HFF-Myc (cell line): ENCODE measurements at places on chromosomes 3 and 15.

GRCh38 chr15:29822100-29822683 is at the start of gene TJP1:
Gene TJP1 (minus strand): TSS chr15:29822468. CDS start chr15:29822028, 440 bp downstream.
- DNase-seq: no peak

- no peak for DNase-seq
Measured at GRCh38 chr3:64049136-64049535, 25.8 kb upstream of the PSMD6 start.

DNA sequence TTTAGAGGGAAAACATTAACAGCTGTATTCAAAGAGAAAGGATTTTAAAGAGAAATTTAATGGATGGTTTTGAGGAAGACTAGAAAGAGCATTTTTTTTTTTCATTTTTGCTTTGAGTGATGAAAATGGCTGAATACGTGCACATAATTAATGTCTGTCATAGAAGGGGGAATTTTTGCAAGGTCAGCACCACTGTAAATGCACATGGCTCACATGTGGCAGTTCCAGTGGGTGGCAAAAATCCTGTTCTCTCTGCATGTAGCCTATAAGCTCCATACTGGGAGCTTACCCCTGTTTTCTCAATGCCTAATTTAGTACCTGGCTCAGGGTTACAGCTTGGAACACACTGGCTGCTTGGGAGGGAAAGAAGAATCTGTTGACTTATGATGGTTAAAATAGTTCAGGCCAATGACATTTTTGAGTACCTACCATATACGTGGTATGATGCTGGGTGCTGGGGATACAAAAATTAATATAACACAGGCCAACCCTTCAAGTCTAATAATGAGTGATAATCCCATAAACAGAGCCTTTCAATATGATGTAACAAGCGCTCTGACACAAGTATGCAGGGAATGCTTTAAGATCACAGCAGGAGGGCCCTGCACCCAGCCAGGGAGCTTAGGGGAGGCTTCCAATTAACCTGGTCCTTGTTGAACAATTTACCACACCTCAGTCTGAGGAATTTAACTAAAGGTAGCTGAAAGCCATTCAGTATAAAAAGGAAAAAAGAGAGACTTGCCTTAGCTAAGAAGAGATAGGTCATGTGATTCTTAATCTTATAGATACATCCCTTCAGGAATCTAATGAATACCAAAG is 33.0 kb downstream of the HSPBAP1 start:
- DNase-seq: no peak

GRCh38 chr3:168040607-168041208 is 55.0 kb downstream of the GOLIM4 start:
- DNase-seq: peak; percentile 26

GRCh38 chr3:188689101-188689574 is 482.6 kb upstream of the TPRG1 start:
- no peak for DNase-seq

DNA sequence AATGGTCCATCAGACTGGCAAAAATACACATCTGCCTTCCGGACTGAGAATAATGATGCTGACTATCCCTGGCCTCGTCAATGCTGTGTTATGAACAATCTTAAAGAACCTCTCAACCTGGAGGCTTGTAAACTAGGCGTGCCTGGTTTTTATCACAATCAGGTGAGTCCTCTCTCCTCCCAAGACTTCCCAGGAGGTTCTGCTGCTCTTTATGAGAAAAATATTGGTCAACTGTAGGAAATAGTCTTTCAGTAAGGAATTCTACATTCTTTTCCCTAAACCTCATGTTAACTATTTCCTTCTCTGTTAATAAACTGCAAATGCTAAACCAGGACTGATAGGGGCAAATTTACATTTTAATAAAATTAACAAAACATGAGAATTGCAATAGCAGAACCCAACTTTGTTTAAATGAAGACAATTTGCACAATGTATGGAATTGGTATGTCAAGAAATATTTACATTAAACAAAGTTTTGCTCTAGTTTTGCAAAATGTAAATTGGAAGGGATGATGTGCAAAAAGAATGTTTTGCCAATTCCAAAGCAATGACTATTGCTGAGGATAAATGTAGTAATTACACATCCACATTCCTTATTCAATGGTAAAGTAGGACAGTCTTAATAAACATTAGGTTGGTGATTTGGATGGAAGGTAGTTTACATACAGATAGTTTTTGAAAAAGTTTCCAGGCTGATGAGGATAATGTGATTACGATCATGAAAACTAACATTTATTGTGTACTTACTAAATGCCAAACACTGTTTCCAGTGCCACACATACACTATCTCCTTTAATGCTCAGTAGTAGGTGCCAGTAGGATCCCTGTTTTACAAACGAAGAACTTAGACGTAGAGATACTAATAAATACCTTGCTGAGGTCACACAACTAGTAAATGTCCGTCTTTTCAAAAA is 21.1 kb downstream of the UPK1B start:
- DNase-seq: no peak

- peak; percentile 91 for DNase-seq
Measured at GRCh38 chr15:70062321-70062956, 35.3 kb downstream of the TLE3 start.

- no peak for DNase-seq
Measured at GRCh38 chr3:149610351-149611105, 47.3 kb downstream of the WWTR1 start.

- peak; percentile 61 for DNase-seq
Measured at GRCh38 chr3:57952208-57952631, 56.0 kb upstream of the FLNB start.

DNA sequence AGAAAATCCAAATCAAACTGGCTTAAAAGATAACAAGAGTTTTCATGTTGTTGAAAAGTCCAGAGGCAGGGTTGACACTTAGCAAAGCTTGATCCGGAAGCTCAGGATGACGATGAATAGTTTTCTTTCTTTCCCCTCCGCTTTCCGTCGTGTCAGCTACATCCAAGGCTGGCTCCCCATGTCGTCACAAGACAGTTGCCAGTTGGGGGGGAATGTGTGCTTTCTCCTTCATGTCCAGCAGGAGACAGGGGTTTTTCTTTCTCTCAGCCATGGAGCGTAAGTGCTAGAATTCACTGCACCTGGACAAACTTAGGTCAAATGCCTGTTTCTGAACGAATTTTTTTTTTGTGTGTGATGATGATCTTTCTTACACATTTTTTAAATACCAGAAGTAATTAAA is 273.8 kb upstream of the RGMA start:
- no peak for DNase-seq

DNA sequence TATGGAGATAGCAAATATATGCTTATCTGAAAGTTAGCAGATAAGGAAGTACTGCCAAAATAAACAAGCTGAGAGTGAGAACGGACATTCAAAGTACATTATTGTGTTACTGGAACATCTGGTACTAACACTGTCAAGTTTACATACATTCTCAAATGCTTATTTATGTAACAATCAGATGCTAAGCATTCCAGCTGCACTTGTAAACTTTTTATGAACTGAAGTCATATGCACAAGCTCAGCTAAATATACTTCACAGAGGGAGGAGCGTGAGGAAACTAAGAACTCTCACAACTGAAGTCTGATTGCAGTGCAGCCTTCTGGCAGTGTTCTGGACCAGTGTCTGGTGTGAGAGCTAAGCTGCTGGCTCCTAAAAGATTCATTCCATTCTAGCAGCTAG is 223.7 kb upstream of the NANOGP8 start:
- peak; percentile 81 for DNase-seq

DNA sequence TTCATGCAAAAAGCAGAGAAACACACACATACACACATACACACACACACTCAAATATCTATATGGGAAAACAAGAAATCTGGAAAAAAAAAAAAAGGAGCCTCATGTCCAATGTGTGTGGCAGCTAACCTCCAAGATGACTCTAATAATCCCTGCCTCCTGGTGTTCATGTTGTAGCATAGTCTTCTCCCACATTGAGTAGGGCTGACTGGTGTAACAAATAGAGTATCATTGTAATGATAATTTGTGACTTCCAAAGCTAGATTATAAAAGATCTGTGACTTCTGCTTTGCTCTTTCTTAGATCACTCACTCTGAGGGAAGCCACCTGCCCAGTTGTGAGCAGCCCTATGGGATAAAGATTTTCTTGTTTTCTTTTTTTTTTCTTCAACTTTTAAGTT is 130.9 kb upstream of the TNIK start:
- no peak for DNase-seq

DNA sequence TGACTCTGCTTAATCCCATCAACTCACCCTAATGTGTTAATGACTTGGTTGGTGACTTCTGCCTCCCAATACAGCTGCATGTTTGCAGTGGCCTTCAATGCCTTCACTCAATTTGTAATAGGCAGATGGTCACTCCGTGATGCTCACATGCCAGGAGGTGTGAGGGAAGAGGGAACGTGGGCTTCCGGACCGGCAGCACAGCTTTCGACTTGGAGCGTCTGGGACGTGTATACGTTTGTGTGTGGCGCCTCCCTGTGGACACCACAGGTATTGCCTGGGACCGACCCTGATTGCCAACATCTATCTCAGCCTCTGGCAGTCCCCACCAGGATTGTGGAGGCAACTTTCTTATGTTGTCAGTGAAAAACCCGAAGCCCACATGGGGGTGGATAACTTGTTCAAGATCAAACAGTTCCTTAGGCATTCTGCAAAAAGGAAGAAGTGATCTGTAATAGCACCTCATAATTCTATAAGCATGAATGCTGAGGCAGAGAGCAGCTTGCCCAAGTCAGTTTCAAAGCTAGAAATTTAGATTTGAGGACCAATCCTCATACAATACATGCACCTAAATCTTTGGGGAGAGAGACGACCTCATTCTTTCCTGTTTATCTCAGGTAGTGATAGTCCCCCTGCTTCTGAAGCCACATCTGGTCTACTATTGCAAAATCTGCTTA is 16.9 kb downstream of the MRPL46 start:
- no peak for DNase-seq

GRCh38 chr3:140160553-140160952 is 225.6 kb downstream of the CLSTN2 start:
- no peak for DNase-seq
